ENCODE measurements at places on chromosomes 7 and 10.

DNA sequence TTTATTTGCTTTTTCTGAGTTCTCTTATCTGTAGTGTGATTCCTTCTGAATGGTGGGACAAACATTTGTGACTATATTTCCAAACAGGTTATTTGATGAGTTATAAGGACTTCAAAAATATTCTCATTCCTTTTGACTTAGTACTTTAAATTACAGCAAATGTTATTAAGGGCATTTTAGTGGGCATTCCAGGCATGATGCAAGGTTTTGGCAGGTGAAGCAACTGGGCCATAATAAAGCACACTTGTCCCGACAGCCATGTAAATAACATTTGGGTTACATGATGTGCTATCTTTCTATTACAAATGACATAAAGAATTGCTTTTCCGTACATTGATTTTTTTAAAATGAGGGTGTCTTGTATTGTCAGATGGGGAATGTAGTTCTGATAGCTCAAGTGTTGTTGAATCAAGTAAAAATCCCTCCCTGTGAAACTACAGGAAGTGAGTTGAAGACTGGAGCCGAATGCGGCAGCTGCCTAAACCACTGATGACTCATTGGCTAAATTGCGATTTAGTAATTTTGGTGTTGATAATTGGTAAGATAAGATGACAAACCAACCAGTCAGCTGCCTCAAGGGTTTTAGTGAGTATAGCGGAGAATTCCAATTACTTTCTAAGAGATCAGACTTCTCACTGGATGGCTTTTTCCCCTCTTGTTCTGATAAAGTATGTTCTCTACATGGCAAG is 231.3 kb upstream of the NPY start:
- peak; percentile 33 for DNase-seq

DNA sequence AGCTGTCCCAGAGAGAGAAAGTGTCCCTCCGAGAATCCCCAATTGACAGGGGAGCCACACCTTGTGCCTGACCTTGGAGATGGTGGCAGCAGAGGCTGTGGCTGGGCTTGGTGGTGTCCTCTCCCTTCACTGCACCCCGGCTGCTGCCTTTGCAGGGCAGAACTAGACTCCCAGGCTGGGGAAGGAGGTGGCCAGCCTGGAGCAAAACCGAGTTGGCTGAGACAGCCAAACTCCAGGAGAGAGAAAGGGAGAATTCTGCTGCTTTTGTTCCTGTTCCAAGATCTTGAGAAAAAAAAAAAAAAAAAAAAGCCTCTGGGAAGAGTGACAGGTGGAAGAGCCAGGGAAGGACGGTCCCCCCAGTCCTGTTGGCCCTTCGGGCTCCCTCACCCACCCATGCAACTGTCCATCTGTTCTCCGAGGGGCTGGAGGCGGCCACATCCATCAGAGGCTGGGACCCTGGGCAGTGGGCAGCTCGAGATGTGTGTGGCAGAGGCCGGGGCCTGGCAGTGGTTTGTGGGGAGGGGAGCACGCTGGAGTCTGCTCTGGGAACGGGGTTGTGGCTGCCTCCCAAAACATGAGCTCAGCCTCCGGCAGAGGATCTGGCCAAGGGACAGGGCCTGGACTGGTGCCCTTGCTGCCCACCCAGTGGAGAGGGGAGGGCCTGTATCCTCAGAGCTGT is 35.5 kb downstream of the CLIP2 start:
- no peak for DNase-seq

DNA sequence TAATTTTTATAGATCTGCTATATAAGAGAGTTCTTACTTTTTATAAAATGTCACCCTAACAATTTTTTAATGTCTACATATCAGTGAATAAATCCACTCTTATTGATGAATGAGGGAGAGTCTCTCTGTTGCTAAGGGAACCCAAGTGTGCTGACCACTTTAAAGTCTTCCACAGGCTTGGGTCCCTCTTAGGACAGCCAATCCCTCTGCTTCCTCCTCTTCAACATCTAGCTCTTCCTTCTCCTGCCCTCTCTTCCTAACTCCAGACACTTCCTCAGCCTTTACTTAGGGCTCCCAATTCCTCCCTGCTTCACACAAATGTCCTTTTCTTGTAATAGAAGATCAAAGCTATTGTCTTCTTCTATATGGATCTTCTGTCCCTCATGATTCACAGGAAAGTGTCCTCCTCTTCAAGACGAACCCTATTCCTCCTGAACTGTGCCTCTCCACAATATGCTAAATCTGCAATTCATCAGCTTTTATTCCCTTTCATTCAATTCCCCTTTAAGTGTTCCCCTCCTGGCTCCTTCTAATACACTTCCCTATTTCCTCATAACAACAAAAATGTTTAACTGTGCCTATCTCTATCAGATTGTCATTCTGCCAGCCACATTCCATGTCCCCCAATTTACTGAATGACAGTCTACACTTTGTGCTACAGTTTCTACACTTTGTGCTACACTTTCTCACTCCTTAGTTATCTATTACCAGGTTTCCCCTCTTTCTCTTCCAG is 37.7 kb downstream of the CDK6 start:
- DNase-seq, result peak; percentile 98

GRCh38 chr7:2138146-2138765 is 94.5 kb downstream of the MAD1L1 start:
- no peak for DNase-seq

DNA sequence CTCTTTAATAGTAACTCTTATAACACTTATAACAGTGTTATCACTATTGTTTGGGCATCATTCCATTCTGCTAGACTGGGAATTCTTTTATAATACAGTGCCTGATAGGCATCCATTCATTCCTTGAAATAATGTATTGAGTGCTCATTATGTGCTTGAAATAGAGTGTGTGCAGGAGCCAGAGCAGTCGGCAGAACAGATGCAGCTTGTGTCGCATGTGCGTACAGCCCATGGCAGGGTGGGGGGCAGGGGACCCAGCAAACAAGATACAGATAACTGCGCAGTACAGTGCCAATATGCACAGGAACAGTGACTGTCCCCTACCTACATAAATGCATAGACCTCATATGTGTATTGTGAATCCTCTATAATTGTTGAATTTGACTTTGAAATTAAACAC is 99.3 kb downstream of the KAT6B start:
- no peak for DNase-seq

DNA sequence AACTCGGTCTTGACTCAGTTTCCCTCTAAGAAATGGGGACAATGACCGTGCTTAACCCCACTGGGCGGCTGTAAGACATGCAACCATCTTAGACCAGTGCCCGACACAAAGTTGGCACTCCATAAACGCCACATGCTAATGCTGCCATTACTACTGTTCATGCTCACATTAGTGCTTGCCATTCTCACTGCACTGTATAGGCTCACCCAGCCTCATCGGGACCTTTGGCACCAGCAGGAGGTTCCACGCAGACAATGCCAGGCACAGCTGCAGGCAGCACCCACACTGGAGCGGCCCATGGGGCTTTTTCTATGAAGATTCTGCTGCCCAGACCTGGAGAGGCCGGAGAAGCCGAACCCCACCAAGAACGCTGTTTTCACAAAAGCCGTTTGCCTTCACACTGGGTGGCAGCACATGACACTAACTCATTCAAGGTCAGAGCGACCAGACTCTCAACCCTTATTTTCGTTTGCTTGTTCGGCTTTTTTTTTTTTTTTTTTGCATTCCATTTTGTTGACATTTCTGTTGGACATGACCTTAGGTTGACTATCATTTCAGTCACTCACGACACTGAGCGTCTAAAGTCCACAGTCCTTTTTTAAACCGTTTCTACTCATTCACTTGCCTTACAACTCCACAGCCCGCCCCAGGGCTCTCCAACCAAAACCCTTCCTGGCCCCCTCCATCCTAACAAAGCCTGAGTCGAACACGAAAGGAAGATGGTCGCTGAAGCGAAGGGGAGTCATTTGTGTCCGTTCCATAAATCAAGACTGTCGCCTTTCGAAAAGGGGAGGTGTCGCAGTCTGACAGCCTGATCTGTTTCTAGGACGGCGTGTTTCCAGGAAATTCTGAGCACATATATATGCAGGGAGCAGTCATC is 124.4 kb upstream of the RNF32 start:
- DNase-seq, result no peak

DNA sequence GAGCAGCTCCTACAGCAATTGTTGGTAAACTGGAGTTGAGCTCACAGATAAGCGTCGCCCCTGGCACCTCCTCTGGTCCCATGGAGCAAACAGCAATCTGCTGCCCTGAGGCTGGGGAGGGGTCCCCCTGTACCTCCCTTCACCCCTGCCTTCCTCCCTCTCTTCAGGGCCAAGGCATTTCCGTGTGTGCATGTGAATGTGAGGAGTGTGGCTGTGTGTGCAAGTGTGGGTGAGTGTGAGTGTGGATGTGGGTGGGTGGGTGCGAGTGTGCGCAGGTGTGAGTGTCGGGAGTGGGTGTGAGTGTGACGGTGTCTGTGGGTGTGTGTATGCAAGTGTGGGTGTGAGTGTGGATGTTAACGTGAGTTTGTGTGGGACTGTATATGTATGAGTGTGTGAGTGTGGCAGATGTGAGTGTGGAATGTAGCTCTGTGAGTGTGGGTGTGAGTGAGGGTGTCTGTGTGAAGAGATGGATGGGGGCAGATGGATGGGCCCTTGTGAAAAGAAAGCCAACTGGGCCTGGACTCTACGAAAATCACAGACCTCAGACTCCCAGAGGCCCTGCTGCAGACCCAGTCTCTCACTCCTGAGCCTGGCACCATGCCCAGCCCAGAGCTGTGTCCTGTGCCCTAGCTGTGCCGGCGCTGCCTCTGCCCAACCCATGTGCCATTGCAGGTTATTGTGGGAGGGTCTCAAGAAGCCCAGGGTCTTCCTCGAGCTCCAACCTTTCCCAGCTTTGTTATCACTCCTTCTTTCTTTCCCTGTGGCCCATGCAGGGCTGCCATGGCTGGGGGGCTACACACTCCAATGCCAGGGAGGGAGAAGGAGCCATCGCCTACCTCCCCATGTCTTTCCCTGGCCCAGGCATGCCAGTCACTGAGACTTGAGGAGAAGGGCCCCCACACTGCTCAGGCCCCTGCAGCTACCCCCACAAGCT is 73.9 kb downstream of the GRID1 start:
- no peak for DNase-seq

- no peak for DNase-seq
Observed at GRCh38 chr7:115066634-115067033, 144.7 kb downstream of the MDFIC start.

GRCh38 chr10:130244031-130244927 is 108.1 kb downstream of the GLRX3 start:
- DNase-seq, result no peak

DNA sequence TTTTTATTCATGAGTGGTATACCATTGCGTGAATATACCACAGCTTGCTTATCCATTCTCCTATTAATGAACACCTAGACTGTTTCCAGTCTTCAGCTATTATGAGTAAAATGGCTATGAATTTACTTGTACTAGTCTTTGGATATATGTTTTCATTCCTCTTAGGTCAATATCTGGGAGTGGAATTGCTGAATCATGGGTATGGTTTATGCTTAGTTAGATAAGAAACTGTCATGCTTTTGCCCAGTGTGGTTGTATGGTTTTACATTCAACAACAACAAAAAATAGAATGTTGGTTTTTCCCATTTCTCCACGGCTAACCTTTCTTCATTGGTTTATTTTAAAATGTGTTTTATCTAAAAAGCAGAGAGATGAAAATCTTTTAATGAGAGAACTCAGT is 308.3 kb downstream of the PHF14 start:
- DNase-seq, result peak; percentile 86

DNA sequence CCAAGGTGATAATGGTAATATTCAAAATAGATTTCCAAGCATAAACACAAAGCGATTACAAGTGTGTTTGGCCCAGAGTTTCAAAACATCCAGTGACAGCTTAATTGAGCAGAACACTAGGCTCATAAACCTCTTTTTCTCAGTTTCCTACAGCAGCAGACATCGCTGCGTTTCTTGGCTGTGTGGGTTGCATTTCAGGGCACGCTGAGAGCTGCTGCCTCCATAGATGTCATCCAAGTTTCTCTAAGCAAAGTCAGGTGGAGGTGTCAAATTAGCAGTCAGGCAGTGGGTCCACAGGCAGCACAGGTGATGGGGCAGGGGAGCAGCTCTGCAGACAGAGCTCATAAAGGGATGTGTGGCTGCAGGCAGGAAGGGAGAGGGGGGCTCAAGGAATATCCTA is 50.5 kb upstream of the COL13A1 start:
- DNase-seq, result no peak

DNA sequence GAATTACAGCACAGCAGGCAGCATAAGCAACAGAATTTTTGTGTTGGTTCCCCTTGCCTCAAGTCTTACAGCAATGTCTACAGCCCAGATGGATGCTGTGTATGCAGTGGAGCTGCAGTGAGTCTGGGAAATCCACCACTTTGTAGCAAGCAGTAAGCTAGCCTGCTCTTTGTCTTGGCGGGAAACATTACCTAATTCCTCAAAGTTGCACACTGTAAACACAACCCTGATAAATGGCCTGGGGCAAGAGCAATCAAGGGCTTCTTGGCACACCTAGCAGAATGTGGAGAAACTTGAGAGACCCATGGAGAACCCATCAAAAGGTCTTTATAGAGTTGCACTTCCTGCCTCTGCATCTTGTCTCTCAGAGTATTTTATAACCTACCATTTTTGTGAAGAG is 102.0 kb upstream of the FOXP2 start:
- DNase-seq, result no peak

GRCh38 chr10:97329766-97330165 is 4.8 kb downstream of the FRAT2 start:
- no peak for DNase-seq

- no peak for DNase-seq
Observed at GRCh38 chr7:143005632-143006260, 21.2 kb downstream of the OR9A2 start.

- DNase-seq, result no peak
Observed at GRCh38 chr10:62373995-62374861, at the start of gene ZNF365. ZNF365 (plus strand) TSS chr10:62374369; CDS start chr10:62376194, 1,825 bp downstream.

GRCh38 chr10:67788028-67788886 is 49.7 kb downstream of the DNAJC12 start:
- DNase-seq, result peak; percentile 96

GRCh38 chr10:104450490-104450889 is 96.9 kb downstream of the CFAP58 start:
- DNase-seq, result no peak

GRCh38 chr10:4234661-4235060 is 449.7 kb upstream of the KLF6 start:
- DNase-seq, result peak; percentile 99

DNA sequence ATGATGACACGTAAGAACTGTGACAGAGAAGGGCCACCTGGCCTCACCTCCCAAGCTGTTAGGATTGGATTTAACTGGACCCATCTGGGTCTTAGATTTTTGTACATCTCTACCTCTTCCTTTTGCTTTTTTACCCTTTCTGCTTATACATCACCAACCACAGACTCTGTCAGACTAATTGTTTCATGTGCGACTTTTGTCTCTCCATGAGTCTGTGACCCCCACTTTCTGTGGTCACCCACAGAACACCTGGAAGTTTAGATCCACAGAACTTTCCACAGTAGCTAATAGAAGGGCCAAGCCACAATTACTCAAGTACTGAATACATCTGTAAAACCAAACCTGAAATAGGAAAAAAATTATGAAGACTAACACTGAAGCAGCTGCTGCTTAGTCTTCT is 23.1 kb downstream of the SEC31B start:
- no peak for DNase-seq

GRCh38 chr7:87370660-87371180 is 25.3 kb downstream of the CROT start:
- DNase-seq, result peak; percentile 85

Measured in OCI-M1 (cell line).